ENCODE measurements at places on chromosomes 1 and 21.

DNA sequence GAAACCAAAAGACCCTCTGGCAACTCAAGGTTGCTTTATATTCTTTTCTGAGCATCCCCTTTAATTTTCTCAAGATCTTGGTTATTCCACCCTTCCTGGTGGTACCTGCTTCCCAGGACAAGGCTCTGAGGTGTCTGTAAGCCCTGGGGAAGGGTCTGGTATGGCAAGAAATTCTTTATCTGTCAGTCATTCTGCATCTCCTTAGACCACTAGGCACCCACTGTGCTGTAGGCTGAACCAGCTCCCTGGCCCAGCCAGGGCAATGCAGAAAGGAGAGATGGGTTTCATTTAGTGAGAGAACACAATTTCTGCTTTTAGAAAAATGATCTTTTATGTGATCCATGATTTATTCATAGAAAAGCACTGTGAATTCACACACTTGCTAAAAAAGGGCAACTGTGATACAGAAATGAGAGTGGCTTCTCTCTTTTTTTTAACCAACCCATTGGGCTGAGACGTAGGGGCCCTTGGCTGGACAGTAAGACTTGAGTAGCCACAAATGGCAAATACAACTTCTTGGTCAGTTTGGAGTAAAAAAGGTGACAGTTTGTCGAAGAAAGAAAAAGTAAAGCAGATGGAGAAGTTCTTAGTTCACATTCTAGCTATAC, 4.1 kb downstream of the UROD start:
- DNase-seq: no peak

DNA sequence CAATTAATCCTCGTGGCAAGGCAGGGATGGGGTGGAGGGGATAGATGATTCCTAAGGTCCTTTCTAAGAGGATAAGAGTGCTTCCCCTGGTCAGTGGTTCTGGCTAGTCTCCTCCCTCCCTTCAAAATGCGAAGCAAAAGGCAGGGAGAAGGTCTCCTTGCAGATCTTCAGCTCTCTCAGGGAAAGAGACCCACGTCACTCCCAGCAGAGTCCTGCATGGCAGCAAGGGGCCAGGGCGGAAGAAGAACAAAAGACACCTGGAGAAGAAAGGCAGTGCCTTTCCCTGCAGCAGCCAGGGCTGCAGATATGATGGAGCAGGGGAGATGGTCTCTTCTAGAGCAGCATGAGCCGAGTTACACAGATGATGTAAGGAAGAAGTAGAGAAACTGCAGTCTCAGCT, 29.6 kb upstream of the SLAMF9 start:
- no peak for DNase-seq

- DNase-seq: no peak
Observed at GRCh38 chr1:25629836-25630235, 13.2 kb downstream of the MAN1C1 start.

DNA sequence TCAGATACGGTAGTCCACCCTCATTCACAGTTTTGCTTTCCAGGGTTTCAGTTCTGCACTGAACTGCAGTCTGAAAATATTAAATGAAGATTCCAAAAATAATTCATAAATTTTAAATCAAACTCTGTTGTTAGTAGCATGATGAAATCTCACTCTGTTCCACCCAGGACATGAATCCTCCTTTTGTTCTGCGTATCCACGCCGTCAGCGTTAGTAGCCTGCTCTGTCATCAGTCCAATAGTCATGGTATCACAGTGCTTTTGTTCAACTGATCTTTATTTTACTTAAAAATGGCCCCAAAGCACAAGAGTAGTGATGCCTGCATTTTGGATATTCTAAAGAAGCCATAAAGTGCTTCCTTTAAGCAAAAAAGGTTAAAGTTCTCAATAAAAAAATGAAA, 23.9 kb downstream of the CHD1L start:
- no peak for DNase-seq

- no peak for DNase-seq
Observed at GRCh38 chr1:25111706-25112105, 120.6 kb downstream of the SYF2 start.
